ENCODE measurements at places on chromosomes 3 and 15.
A peak's percentile ranks its signal among the peaks of the same experiment; 100 is the strongest.

DNA sequence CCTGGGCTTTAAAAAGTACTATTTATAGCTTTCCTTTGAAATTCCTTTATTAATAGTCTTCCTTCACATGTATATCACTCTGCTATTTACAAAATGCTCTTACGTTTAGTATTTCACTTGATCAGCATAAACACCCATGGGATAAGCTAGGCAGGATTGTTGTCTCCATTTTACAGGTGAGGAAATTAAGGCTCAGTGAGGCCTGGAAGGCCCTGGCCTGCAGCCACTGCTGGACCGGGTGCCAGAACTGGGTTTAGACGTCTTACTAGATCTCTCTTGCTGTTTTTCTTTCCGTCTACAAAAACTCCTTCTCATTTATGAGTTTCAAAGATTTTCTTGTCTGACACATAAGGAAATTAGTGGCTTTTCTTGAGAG lies 236.4 kb downstream of the LPP start:
- DNase-seq = no peak

GRCh38 chr3:52108302-52109232 lies 45.7 kb downstream of the POC1A start:
- DNase-seq = peak; percentile 27

- no peak for DNase-seq
Observed at GRCh38 chr3:41932464-41932863, 29.4 kb downstream of the ULK4 start.

GRCh38 chr3:69723389-69723788 lies 15.9 kb upstream of the MITF start:
- no peak for DNase-seq

- DNase-seq = no peak
Observed at GRCh38 chr3:158642474-158643210, 1.7 kb upstream of the GFM1 start.

DNA sequence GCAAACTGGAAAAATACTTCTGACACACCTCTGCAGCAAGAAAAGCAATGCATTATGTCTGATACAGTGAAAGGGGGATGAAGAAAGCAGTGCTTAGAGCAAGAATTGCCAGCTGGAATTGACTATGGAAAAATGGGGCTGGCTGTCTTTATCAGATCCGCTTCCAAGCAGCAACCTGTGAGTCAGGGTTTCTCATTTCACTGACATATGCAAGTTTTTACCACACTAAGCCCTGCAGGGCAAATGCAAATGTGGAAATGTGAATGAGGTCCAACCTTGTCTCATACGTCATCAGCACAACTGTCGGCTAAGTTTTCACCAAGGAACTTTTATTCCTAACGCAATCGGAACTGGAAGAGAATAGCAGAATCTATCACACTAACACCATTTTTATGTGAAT lies 172.5 kb upstream of the GADL1 start:
- no peak for DNase-seq

DNA sequence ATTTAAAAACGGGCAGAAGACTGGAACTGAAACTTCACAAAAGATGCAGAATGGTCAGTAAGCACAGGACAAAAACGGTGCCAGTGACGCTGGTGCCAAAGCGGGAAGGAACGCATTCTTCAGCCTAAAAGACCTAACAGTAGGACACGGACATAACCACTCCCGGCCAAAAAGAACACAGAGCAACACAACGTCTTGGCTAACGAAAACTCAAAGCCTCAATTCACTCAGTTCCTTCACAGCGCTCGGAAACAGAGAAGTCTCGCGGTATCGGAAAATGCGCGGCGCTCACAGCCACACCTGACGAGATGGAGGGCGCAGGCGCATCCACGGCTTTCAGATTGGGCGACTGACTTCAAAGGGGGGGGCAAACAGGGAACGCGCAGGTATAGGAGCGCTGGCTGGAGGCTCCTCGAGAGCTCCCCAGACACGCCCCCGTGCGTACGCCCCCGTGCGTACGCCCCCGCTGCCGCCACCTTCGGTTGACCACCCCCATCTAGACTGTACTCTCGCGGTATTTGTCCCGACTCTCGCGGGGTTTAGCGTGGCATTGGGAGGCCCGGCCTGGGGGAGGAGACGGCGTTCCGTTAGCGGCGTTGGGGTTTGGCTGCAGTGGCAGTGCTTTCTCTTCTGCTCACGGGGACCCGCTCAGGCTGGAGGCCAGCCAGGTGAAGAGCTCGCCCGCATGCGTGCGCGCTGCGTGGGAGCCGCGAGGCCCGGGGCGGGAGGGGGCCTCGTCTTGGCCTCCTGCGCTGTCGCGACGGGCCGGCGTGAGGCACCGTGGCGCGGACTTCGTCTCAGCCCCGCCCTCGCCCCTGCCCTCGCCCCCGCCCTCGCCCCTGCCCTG lies at the start of gene NKTR:
Gene NKTR, plus strand, starts transcription at position 576 of the 847 bp plus-strand sequence. CDS start 321 bp downstream, outside the sequence.
- DNase-seq = peak; percentile 95

DNA sequence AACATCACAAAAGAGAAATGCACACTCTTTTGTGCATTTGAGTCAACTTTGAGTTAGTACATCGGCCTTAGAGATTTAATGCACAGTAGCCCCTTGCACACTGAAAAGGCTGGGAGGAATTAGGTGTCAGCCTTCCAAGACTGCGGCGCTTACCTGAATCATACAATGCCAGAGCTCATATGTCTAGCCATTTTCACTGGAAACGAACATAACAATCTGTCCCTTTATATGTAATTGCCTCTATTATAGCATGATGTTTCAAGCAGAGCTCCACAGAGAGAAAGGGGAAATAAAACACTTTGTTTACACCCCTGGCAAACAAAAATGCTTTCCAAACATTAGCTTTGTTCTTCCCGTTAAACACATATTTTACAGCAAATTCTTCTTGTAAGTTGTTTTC lies 315.7 kb upstream of the SLCO3A1 start:
- DNase-seq = no peak

DNA sequence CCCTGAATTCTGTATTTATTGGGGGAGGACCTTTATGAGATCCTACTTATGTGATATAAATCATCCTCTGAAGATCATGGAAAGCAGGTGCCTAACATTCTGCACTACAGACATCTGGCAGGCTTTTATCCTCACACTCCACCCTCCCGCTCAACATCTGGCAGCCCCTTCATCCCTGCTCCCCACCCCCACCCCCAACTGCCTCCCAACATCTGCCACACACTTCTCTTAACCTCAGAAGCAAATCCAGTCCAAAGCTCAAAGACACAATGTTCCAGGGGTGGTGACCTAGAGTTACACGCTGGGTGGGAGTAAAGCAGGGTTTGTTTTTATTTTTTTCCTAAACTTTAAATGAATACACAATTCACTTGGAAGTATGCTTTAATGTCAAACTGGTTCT lies 184.5 kb upstream of the ATP11B start:
- DNase-seq = no peak

GRCh38 chr3:70982284-70982683 lies 601.2 kb downstream of the FOXP1 start:
- DNase-seq = no peak

- DNase-seq = no peak
Observed at GRCh38 chr3:81579744-81580143, 181.7 kb downstream of the GBE1 start.

- no peak for DNase-seq
Observed at GRCh38 chr3:24605511-24606028, 110.9 kb upstream of the THRB start.

GRCh38 chr3:164522073-164522763 lies 556.1 kb downstream of the SI start:
- DNase-seq = no peak

GRCh38 chr3:192514081-192514753 lies 213.1 kb downstream of the FGF12 start:
- DNase-seq = no peak

DNA sequence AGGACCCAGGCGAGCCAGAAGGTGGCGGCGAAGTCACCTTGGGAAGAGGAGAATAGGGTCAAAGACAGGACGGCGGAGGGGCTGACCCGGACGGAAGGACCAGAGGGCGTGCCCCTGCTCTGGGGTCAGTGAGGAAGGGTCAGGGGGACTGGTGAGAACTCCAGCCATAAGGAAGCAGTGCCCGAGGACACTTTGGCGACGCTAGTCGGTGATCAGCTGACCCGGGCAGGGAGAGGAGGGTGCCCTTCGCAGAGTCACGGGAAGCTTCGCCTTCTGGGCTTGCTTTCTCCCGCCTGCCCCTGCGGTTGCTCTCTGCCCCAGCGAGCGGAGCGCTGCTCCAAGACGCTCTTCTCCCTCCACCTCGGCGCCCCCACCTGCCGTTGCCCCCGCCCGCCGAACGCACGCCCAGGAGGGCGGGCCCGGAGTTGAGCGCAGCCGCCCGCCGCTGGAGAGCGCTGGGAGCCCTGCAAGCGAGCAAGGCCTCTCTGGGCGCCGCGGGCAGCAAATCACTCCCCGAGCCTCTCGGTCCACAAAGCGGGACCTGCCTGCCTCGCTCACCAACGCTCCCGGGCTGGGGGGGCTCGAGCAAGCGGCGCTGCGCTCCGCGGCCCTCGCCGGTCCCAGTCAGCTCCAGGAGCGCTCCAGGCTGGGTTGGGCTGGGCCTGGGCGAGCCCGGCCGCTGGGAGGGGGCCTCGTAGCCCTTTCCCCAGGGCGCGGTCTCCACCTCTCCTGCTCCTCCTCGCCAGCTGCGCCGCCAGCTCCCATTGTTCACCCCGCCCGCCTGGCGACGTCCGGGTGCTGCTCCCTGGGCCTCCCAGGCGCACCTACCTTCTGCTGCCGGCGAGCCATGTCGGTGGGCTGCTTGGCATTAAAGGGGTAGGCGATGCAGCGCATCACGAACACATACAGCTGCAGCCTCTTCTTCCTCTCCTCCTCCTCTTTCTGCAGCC lies 1.2 kb downstream of the CADPS start:
- DNase-seq = peak; percentile 9

GRCh38 chr3:160183345-160184076 lies 41.7 kb upstream of the C3orf80 start:
- DNase-seq = no peak

- no peak for DNase-seq
Observed at GRCh38 chr3:104992676-104993075, 374.0 kb upstream of the ALCAM start.

DNA sequence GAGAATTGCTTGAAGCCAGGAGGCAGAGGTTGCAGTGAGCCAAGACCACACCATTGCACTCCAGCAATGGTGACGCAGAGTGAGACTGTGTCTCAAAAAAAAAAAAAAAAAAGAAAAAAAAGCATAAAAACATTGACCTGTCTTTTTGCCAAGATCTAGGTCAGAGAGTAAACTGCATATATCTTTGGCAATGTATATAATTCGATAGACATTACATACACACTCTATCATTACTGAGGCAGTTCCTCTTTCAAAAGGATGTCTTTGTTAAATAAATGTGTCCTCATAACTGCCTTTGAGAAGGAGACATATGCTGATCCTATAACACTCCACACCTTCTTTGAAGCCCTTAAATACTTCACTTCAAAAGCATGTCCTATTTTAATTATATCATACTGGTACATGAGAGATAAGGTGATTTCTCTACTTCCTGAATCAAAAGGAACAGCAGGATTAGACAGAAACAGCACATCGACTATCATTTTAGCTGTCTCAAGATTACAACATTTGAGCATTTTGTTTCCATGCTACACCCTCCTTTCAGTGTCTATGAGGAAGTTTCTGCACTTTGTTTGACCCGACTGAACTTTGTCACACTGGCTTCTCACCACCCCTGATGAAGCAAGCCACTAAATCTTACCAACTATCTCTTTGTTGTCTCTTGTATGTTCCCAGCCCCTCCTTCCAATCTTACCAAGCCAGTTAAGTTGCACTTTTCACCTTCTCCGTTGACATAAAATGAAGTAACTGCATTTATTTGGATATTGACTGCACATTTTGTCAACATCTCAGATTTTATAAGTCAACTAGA lies 335.8 kb downstream of the MECOM start:
- DNase-seq = no peak

DNA sequence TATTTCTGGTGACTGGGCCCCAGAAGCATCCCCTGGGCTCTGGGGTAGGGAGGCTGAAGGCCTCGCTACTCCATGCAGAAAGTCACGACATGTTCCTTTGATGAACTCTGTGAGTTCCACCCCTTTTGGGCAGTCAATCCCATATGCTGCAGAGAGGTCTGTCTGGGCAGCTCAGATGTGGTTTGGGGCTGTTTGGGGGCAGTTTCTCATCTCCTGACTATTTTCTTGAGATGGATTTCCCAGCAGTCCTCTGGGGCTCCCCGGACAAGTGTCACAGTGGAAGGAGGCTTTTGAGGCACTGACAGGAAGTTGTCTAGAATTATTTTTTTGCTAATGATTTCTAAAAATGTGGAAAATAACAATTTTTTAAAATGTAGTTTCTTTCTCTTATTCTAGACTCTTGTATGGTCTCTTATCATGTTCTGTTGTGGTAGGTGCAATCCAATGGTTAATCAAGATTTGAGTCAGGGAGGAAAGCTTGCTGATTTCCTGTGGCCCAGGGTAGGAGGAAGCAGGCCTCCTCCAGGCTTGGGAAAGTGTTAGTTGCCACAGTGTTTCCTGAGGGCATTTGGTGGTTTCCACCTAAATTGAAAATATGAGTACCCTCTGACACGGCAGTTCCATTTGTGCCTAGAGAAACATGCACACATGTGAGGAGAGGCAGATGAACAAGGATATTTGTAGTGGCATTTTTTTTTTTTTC lies 19.9 kb upstream of the TATDN2 start:
- no peak for DNase-seq

DNA sequence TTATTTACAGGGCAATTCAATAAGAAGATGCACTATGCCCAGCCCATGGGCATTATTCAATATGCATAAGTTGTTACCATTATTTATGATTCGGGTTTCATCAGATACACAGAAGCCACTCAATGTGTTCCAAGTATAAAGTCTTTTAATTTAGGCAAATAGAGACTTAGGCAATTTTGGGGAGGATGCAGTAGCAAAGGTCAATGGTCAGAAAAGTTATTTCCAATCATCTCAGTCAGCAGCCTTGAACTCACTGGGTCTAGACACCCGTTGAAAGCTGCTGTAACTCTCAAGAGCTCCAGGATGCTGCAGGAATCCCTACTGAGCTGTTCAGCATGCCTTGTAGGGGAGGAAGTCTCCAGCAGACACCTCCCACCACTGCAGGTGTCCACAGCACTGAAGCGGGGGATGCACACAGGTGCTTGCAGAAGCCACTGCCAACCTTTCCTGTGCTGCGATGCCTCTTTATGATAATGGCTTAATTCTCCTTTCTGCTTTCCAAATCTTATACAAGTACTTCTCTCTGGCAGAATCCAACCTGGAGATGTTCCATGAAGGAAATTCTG lies 155.0 kb upstream of the SUCLG2 start:
- DNase-seq = no peak

GRCh38 chr3:183502237-183503181 lies 53.0 kb downstream of the KLHL6 start:
- no peak for DNase-seq

DNA sequence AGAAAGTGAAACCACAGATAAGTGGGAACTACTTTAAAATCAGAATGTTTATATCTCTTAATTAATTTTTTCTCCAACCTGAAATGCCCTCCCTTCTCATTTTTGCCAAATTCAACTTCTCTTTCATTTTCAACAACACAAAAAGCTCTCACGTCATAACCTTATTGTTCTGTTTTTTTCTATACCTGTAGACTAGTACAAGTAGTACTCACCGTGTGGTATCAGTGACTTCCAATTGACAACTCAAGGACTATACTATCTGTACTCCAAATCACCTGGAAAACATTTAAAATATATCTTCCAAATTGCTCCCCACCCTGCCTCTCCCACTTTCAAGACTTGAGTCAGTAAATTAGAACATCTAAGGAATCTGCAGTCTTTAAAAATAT lies 72.8 kb upstream of the ZNF280D start:
- DNase-seq = no peak

Measured in substantia nigra (tissue), 51 donors.